Aorta (tissue), 5 donors: ENCODE measurements at places on chromosomes 11 and 22. TPM values are rescaled to one million over a fixed set of nuclear protein-coding genes. Genes with fewer than 3 reads are reported as not detected.

DNA sequence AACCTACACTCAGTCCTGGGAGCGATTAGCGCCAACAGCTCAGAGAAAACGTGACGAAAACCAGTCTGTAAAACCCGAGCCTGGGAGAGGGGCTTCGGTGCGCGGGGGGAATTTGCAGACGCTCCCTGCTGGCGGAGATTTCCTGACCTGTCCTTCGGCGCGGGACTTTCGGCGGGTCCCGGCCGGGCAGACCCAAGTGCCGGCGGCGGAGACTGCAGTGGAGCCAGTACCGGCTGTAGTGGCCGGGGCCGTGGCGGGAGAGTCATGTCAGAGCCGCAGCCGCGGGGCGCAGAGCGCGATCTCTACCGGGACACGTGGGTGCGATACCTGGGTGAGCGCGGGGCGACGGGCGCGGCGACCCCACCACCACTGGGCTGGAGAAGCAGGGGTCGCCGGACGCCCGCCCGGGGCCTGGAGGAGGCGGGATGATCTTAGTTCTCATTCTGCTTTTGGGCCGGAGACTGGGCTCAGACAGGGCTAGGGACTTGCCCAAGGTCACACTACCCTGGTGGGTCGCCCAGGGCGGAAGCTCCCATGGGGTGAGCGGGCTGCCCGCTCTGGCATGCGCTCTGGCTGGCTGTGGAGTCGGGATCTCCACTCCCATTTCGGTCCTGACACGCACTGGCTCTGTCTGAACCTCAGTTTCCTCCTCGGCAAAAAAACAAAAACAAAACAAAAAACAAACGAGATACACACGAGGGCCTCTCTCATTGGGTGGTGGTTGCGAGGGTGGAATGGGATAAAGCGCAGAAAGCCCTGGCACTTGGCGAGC is at the start of gene MTFP1:
Gene MTFP1 (plus strand): TSS at position 153 of the 772 bp plus-strand sequence. CDS start 112 bp downstream, at position 265.
- peak; percentile 71 for DNase-seq

UCP2 gene
- polyA plus RNA-seq: 7.3 TPM

OVCH2 gene
- not detected for polyA plus RNA-seq

DNA sequence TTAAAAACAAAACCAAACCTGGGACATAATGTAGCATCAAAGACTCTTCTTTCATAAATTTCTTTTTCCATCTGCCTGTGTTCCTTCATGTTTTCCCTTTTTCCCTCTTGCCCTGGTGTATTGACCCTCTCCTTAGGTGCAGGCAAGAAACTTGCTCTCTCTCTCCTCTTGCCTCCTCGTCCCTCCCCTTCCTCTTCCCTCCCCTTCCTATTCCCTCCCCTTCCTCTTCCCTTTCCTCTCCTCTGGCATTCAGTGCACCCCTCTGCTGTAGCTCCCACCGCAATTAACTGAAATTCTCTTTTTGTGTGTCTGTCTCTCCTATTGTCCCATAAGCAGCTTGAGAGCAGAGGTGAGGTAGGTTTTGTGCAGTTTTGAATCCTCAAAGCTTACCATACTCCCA is 49.9 kb downstream of the CSF2RB start:
- no peak for DNase-seq

OR52B4 gene
- not detected for polyA plus RNA-seq

- no peak for DNase-seq
These were observed 27.9 kb downstream of the ADAMTS15 start for GRCh38 chr11:130476200-130476921.
